ENCODE measurements at places on chromosomes 16 and 17.
A peak's percentile ranks its signal among the peaks of the same experiment; 100 is the strongest.

DNA sequence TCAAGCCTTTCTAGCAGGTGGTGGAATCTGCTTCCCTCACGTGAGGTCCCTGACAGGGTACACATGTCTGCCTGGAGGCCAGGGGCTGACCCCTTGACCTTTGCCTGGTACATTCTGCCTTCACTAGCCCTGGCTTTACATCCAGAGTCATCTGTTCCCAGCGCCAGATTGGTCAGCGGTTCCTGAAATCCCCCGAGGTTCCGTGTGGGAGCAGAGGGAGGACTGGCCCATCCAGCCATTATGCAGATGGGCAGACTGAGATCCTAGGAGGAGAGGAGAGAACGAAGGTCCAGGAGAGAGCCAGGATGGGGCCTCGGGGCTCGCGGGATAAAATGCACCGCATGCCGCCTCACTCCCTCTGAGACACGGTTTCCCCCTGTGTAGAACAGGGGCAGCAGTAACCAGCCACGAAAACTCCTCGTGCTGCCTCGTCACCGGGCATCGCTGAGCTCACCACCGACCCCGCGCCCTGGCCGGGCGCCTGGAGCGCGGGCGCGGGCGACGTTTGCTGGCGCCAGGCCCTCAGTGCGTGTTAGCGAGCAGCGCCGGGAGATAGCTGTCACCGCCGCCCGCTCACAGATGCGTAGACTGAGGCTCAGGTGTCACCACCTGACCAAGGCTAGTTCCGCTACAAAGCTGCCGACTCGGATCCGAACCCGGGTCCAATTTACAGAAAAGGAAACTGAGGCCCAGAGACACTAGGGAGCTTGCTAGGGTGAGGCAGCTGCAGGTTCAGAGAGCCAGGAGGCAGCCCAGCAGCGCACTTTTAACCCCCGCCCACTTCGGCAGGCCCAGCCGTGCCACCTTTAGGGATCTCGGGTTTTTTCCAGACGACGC is 811 bp upstream of the MAP2K3 start:
- DNase-seq = peak; percentile 51

DNA sequence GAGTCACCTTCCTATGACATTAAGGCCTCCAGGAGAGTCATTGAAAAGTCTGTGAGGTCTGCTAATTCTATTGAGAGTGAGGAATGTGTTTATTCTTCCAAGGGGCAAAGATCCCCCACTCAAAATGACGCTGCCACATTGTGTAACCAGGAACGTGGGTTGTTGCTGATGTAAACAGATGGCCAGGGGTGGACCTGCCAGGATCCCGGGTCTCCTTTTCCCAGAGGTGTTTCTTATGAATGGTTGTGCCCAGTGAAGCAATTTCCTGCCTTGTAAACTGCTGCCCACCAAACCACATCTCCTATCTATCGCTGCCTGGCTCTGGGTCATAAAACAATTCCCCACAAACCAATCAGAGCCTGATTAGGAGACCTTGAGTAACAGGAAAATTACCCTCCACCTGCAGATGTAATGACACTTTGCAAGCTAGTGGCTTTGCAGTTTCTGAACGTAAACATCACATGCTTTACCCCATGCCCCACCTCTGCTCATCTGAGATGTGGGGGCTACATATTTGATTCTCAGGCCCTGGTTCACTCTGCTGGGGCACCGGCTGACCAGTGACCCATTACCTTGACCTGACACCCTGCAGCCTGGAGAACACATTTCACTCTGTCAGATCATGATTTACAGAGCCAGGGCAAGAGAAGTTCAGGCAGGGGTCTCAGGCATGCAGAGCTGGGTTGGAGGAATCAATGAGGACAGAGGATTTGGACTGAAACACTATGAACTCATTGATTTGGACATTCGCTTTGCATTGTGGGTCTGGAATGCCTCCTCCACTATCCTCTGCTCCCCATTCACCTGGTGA is 33.1 kb upstream of the DDX52 start:
- no peak for DNase-seq

- DNase-seq = no peak
Observed at GRCh38 chr17:4719684-4720221, 9.3 kb downstream of the ARRB2 start.

DNA sequence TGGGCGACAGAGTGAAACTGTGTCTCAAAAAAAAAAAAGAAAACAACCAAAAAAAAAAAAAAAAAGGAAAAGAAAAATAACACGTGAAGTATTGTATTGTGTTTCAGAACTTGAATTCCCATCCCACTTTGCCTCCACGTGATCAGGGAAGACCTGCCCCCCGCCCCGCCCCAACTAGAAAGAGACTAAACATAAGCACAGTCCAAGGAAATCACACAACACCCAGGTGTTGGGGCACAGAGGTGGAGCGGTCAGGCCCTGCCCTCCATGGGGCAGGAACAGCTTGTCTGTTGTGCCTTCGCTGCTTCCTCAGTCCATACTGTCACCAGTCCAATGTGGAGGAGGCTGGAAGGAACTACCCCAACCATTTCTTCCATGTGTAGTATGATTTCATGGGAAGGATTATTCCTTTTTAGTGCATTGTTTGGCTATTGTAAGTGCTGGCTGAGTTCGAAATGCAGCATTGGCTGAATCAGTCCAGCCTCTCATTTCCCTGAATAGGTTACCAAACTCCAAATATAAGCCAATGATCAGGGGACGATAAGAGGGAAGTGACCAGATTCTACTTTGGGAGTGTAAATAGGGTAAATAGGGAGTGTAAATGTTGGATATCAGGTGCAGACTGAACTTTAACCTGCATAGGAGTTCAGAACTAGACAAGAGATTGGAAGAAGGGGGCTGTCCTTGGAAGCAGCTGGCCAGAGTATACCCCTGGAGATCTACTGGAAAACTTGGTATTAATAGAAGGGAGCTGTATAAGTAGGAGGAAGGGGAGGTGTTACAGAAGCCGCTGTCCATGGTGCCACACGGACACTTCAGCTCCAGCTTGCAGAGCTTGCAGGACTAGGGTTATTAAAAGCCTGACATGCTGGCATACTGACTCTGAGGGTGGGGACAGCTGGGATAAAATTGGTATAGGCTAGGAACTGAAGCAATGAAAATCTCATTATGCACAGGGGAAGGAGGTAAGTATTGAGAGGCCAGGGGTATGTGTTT is 50.7 kb downstream of the TANGO6 start:
- no peak for DNase-seq

DNA sequence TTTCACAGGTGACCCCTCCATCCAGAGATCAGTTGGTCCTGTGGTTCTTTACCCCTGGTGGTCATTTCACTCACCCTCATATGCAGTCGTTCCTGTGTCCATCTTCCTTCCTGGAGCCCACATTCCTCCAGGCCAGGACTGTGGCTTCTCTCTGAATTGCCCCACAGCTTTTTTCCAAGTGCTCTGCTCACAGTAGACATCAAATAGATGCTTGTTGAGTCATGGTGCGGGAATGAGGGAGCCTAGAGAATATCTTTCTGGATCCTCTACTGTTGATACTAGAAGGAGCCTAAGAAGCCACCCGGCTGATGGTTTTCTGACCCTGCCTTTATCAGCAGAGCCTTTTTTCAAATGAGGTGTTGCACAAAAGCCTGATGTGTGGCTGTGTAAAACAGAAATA is 10.4 kb downstream of the USB1 start:
- DNase-seq = no peak

GRCh38 chr16:84947996-84948850 is 63.1 kb downstream of the ZDHHC7 start:
- DNase-seq = no peak

Measured in stimulated activated CD4-positive, alpha-beta T cell treated with anti-CD3 and anti-CD28 coated beads, Interleukin-1b, Interleukin-23, amount 100 ng/mL, for 48 hours (primary cell).